A172 (cell line): ENCODE measurements at places on chromosomes 7 and 10. TPM values are rescaled to one million over a fixed set of nuclear protein-coding genes. Genes with fewer than 3 reads are reported as not detected.
A peak's percentile ranks its signal among the peaks of the same experiment; 100 is the strongest.

PCLO gene
- 44.4 and 53.0 TPM in 2 replicates for total RNA-seq

DNA sequence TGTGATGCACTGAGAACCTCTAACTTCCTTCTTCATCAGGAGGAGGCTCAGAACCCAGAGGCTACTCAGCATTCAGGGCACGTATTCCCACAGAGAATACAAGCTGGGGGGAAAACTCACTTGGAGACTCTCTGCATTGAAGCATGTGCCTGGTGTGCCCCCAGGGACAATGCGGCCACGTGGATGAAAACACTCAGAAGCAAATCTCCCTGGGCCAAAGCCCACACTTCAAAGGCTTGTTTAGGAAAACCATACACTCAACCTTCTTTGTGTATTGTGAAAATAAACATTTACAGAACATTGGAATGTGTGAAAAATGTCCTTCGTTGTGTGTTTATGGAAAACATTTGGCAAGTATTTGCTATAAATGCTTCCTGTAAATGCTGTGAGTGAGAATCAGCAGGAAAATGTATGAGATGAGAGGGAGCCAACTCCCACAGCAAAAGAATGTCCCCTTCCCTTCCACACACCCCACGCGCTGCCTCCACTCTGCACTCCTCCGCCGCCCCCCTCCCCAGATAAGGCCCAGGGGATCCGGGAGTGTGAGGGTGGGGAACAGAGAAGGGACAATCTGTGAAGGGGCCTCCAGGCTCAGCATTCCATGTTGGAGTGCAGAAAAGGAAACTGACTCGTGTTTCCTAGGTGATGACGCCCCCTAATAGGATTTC lies 339.5 kb downstream of the ELMO1 start:
- DNase-seq: no peak

DNA sequence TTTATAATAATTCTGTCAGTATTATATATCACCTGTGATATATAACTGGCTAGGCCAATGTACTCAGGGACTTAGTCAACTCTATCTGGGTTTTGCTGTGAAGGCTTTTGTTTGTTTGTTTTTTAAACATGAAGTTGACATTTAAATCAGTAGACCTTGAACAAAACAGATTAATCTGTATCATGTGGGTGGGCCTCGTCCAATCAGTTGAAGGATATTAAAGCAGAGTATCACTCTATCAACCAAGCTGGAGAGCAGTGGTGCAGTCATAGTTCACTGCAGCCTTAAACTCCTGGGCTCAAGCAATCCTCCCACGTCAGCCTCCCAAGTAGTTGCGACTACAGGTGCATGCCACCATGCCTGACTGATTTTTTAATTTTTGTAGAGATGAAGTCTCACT lies 870.2 kb downstream of the TYW1 start:
- DNase-seq: no peak

DNA sequence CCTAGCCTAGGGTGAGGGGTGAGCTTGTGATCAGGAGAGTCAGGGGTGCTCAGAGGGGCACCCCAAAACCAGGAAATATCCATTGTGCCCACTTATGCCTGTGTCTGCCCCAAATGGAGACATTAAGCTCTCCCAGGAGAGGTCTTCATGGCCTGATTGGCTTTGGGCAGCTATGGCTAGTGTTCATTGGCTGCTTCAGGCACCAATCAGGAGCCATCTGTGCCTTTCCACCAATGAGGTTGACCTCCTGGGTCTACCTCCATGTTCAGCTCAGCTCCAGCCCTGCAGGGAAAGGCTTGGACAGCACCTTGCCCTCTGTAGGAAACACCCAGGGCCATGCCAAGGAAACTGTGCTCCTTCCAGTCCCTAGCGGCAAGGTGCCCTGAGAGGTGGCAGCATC lies 23.9 kb upstream of the HSPB1 start:
- DNase-seq: peak; percentile 55
